ENCODE measurements at places on chromosomes 13 and 19. TPM values are rescaled to one million over a fixed set of nuclear protein-coding genes. Genes with fewer than 3 reads are reported as not detected.

The ZNF497 gene
- 1.4 TPM for total RNA-seq

The ZNF714 gene
- 10.5 TPM for total RNA-seq

The KASH5 gene
- total RNA-seq, result not detected

The ZNF667 gene
- 1.8 TPM for total RNA-seq

The ZFP36 gene
- total RNA-seq, result 0.32 TPM

The CYP2S1 gene
- total RNA-seq, result not detected

The CFD gene
- total RNA-seq, result 1.3 TPM

The ZNF541 gene
- total RNA-seq, result under 0.01 TPM

The MADCAM1 gene
- total RNA-seq, result not detected

The CBY2 gene
- total RNA-seq, result not detected

The HSD11B1L gene
- total RNA-seq, result 7.8 TPM

The NRTN gene
- total RNA-seq, result not detected

The ZSCAN4 gene
- total RNA-seq, result not detected

The RUBCNL gene
- not detected for total RNA-seq

The STOML3 gene
- total RNA-seq, result not detected

The KIR3DL2 gene
- not detected for total RNA-seq

The ZNF69 gene
- total RNA-seq, result 0.91 TPM

The COMP gene
- not detected for total RNA-seq

The FXYD3 gene
- not detected for total RNA-seq

The DLL3 gene
- total RNA-seq, result 0.65 TPM

Measured in epithelial cell of umbilical artery (primary cell).